Stimulated activated memory B cell treated with anti-CD40 and anti-IgM and Interleukin-4, amounts not matched to agents 10 μg/mL and 1 μg/mL and 100 μg/mL, for 72 hours (primary cell): ENCODE measurements at places on chromosomes 6 and 20.
A peak's percentile ranks its signal among the peaks of the same experiment; 100 is the strongest.

GRCh38 chr20:62523473-62524203 is 47.8 kb upstream of the GATA5 start:
- ATAC-seq: peak; percentile 85

DNA sequence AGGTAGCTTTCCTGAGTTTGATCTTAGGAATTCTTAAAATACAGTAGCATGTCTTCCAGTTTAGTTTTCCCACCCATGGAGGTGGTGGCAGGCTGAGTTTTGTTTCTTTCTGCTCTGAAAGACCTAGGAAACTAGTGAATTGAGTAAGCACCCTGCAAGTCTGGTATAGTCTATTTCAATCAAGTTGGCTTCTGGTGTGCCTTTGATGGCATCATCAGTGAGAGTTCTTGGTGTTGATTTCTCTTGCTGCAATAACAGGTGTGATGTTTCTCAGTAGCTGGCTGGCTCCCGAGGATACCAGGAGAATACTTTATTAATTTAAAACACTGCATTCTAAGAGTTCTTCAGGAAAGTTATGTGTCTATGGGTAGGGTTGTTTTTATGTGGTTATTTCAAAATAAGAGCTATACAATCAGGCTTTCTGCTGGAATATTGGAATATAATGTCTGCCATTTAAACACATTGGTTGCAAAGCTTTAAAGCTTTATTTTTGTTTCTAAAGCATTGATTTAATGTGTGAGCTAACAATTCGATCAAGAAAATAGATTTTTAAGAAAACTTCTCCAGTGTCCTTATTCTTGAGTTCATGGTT is 19.0 kb downstream of the VAPB start:
- no peak for ATAC-seq

DNA sequence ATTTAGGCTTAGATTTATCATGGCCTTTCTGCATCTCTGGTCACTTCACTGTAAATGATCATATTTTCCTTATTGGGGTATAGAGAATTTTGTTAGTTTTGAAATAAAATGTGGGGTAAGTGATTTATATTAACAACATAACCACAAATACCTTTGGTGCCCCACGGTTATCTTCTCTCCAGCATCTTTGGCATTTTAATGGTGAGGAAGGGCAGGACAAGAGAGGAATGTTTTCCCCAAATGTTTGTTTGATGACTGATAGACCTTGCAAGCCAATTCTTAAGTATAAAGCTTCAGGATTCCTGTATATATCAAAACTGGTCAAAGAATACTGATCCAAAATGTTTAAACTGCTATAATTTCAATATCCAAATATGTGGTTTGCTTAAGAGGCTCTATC is 171.6 kb upstream of the SMLR1 start:
- no peak for ATAC-seq

- ATAC-seq: peak; percentile 42
Observed at GRCh38 chr6:34027445-34027936, 118.4 kb downstream of the GRM4 start.

DNA sequence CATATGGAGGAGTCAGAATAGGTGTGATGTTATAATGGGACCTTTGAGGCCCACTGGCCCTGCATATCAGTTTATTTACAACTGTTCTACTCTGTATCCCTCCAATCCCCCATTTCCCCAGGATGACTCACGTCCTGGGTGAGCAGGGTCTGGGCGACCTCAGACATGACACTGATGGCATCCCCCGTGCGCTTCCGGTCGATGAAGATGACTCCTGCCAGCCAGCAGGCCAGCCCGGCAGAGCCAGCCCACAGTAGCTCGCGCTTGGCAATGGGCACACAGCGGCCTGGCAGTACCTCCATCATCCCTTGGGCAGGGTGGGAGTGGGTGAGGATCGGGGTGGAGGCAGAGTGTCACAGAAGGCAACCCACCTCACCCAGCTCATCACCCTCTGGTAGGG is 5.6 kb downstream of the AGPAT1 start:
- no peak for ATAC-seq

GRCh38 chr6:157530126-157530525 is 149.1 kb downstream of the ZDHHC14 start:
- ATAC-seq: no peak

GRCh38 chr6:39196673-39197091 is 32.6 kb downstream of the KCNK5 start:
- ATAC-seq: peak; percentile 55

- ATAC-seq: no peak
Observed at GRCh38 chr20:50467718-50468356, 42.3 kb upstream of the PTPN1 start.

- no peak for ATAC-seq
Observed at GRCh38 chr20:44601236-44601671, 18.9 kb downstream of the PKIG start.

- no peak for ATAC-seq
Observed at GRCh38 chr6:68572525-68572924, 62.6 kb upstream of the ADGRB3 start.

DNA sequence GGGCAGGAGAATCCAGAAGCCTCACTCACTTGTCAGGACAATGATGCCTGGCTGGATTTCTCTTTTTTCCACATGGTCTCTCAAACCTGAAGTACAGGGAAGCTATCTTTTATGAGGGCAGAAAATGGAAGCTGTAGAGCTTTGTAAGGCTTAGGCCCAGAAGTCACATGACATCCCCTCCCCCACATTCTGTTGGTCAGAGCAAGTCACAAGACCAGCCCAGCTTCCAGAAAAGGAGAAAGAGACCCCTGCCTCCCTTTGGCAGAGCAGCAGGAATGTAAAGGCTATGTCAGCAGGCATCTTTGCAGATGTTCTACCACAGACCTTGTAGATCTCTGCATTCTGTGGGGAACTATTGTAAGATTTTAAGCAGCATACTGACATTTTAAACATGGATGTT is 245.5 kb downstream of the SLC35F1 start:
- ATAC-seq: no peak

DNA sequence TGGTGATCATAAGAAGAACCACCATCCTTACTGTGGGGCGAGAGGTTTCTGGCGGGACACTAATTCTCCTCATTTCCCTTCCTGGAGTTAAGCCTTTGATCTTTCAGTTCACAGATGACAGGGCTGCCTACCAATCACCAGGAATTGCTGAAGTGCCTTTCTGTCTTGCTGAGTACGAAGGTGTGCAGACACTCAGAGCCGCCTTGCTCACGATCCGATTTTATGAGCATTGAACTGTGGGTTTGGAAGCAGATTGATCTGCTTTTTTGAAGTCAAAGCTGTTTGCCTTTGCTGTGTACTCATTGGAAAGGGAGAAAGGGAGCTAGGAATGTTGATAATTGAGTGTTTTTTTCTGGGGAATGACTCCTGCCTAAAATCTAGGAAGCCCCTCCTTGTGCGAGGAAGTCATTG is 129.1 kb upstream of the SALL4 start:
- no peak for ATAC-seq

DNA sequence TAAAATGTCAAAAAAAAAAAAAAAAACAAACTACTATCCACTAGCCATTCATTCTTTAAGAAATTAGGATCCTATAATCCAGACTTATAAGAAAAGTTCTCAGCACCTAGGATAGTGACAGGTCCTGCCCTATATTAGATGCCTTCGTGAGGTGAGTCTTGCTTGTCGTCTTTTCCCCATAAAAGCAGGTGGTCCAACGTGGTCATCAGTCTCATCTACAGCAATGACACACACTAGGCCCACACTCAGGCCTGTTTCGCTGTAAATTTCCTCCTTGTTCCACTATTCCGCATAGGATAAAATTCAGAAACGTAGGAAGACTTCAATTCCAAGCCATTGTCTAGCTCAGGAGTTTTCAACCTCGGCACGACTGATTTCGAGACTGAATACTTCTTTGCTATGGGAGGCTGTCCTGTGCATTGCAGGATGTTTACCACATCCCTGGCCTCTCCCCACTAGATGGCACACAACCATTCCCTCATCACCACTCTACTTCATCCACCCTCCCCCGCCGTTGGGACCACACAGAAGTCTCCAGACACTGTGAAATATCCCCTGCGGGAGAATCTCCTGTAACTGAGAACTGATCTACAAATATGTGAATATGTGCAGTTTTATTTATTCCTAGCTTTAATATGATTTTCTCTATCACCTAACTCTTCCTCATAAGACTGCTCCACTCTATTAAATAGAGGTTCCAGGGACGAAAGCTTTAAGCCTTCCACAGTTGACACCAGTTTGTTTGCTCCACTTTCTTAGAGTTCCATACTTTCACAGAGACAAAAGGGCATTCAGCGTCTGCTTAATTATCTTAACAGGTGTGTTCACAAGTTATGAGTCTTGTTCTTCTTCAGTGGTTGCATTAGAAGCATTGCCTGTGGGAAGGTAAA is 346.3 kb downstream of the BMP2 start:
- ATAC-seq: no peak

- ATAC-seq: no peak
Observed at GRCh38 chr6:19311786-19312185, 525.4 kb upstream of the ID4 start.

- ATAC-seq: no peak
Observed at GRCh38 chr6:111591370-111591900, 14.2 kb downstream of the TRAF3IP2 start.

- peak; percentile 1 for ATAC-seq
Observed at GRCh38 chr6:27866357-27867050, 45.7 kb downstream of the OR2B2 start.

- ATAC-seq: no peak
Observed at GRCh38 chr6:113208726-113209125, 648.4 kb upstream of the MARCKS start.

DNA sequence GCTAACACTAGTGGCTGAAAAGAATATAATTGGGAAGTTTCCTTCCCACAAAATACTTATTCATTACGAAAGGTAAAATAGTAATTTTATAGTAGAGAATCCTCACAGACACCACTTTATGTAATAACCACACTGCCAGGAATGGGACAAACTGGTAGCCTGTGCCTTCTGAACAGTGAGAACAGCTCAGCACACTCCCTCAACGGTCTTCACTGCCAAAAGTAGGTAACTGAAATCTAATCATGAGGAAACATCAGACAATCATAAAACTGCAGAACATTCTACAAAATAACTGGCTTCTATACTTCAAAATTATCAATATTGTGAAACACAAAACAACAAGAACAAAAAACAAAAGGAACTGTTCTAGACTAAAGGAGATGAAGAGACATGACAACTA is 44.1 kb downstream of the NUP153 start:
- no peak for ATAC-seq

DNA sequence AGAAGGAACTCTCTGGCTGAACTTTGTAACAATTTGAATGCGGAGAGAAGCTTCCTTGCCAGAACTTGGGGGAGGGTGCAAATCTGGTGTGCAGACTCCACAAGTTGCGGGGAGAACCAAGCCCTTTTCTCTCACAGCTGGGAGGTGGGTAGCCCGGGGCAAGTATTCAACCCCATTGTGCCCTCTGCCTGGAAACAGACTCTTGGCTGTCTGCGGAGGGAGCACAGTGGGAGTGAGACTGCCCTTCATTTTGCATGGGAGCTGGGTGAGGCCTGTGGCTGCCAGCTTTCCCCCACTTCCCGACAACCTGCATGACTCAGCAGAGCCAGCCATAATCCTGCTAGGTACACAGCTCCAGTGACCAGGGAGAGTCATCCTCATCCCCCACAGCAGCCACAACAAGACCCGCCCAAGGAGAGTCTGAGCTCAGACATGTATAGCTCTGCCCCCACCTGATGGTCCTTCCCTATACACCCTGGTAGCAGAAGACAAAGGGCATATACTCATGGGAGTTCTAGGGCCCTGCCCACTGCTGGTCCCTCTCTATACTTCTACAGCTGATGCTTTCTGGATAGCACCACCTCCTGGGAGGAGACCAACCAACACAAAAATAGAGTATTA is 29.4 kb upstream of the TPD52L1 start:
- no peak for ATAC-seq

DNA sequence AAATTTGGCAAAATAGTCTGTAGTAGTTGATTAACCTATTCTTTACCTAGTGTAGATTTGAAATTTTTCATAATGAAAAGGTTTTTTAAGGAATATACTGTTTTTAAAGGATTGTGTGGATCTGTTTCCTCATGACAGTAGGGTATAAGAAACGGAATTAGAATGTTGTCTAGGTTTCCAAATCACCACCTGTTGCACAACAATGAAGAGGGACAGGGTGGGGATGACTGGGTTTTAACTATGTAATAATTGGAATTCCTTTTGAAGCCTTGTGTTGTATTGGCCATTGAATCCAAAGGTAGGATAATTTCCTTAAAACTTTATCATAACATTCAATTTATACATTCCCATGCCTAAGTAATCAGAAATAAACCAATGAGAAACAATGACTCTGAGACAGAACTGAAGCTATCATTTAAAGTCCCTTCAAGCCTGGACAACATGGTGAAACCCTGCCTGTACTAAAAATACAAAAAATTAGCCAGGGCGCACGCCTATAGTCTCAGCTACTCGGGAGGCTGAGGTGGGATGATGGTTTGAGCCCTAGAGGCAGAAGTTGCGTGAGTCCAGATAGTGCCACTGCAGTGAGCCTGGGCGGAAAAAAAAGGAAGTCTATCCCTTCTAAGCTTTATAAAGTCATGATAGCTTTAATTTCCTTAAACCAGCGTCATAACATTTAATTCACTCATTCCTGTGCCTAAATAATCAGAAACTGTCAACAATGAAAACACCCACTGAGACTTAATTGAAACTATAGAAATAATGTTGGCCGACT is 18.3 kb upstream of the SLC17A5 start:
- no peak for ATAC-seq

- no peak for ATAC-seq
Observed at GRCh38 chr20:41027872-41028358, 707 bp upstream of the TOP1 start.

- no peak for ATAC-seq
Observed at GRCh38 chr20:33812152-33812849, 1.2 kb downstream of the CHMP4B start.

GRCh38 chr6:46684771-46685170 is 2.9 kb upstream of the TDRD6 start:
- no peak for ATAC-seq

DNA sequence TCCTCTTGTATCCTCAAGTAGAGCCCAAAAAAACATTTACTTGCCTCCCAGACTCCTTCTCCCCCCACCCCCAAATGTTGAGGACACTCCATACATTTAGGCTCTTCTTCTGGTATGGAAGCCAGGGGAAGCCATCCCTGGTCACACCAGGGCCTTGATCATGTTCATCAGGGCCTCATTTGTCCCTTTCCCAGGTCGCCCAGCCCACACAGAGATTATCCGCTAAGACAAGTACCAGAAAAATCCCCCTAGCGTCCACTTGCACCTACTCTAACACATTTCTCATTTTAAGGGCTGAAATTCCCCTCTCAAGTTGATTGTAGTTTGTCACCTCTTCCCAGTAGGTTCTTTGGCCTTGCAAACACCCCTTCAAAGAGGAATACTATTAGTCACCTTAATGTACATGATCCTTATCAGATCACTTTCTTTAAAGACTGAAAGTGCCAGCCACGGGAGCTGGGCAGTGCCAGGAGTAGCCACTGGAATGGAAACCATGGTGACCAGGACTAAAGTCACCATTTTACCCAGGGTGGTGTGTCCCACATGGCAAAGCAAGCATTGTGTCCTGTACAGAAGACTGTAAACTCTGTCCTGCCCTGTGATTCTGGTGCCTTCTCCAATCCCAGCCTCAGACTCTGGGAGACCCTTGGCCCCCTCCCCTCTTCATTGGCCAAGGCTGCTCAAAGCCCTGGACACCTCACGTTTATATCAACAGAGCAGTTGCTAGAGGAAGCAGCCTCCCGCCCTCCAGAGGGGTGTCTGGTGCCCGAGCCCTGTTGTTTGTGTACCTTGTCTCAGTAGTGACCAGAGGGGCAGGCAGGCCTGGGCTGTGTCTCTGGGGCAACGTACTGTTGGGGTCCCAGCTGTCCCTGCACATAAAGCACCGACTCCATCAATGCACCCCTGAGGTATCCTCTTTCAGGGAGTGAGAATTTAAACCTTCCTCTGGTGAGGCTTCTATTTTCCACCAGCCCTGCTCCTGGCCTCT is 5.0 kb upstream of the APOBEC2 start:
- no peak for ATAC-seq

GRCh38 chr6:109197061-109197460 is 101.8 kb downstream of the CEP57L1 start:
- no peak for ATAC-seq
